ENCODE measurements at places on chromosomes 2 and 18. TPM values are rescaled to one million over a fixed set of nuclear protein-coding genes. Genes with fewer than 3 reads are reported as not detected.

Gene DNAJC5G
- not detected for total RNA-seq

Gene LPIN2
- 21.7 TPM for total RNA-seq

Gene THAP4
- total RNA-seq = 36.3 TPM

Gene REG3A
- not detected for total RNA-seq

Gene LCT
- not detected for total RNA-seq
